ENCODE measurements at places on chromosomes 6 and 20.

- no peak for DNase-seq
Measured at GRCh38 chr6:20705741-20706140, 171.5 kb downstream of the CDKAL1 start.

GRCh38 chr20:12914804-12915203 lies 94.0 kb upstream of the SPTLC3 start:
- no peak for DNase-seq

- no peak for DNase-seq
Measured at GRCh38 chr20:7137395-7138151, 370.1 kb downstream of the BMP2 start.

- no peak for DNase-seq
Measured at GRCh38 chr6:132498638-132499037, 14.3 kb downstream of the STX7 start.

DNA sequence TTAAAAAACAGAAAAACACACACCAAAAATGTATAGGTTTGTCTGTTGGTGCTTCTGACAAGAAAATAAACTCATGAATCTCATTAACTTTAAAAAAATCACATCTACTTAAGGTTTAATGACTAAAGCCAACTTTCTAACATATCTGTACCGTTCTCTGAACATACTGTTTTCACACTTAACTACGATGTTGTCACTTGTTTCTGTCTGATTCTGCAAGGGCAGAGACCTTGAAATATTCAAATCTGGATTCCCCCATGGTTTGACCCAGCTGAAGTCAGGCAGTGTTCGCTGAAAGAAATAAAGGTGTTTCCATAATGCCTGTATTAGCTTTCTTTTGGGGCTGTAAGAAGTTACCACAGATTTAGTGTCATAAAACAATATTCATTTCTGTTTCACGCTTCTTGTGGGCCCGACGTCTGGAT lies 2.7 kb upstream of the ASXL1 start:
- DNase-seq: no peak

- DNase-seq: no peak
Measured at GRCh38 chr6:101700655-101701054, 307.1 kb downstream of the GRIK2 start.

GRCh38 chr6:64293298-64293697 lies 657.7 kb downstream of the PHF3 start:
- no peak for DNase-seq

DNA sequence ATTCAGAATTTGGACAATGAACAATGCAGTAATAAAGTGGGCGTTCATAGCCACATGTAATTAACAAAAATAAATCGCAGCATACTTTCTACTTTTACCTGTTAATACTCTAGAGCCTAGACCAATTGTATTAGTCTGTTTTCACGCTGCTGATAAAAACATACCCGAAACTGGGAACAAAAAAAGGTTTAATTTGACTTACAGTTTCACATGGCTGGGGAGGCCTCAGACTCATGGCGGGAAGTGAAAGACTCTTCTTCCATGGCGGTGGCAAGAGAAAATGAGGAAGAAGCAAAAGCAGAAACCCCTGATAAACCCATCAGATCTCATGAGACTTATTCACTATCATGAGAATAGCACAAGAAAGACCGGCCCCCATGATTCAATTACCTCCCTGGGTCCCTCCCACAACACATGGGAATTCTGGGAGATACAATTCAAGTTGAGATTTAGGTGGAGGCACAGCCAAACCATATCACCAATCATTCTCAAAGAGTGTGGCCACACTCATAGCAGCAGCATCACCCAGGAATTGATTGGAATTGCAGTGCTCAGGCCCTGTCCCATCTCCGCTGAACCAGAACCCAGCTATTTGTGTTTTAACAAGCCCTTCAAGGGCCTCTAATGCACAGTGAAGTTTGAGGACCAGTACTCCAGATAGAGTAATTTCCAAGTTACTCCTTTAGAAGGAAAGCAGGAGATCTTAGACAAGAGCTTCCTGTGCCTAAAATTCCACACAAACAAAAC lies 650.0 kb downstream of the KIF16B start:
- no peak for DNase-seq

DNA sequence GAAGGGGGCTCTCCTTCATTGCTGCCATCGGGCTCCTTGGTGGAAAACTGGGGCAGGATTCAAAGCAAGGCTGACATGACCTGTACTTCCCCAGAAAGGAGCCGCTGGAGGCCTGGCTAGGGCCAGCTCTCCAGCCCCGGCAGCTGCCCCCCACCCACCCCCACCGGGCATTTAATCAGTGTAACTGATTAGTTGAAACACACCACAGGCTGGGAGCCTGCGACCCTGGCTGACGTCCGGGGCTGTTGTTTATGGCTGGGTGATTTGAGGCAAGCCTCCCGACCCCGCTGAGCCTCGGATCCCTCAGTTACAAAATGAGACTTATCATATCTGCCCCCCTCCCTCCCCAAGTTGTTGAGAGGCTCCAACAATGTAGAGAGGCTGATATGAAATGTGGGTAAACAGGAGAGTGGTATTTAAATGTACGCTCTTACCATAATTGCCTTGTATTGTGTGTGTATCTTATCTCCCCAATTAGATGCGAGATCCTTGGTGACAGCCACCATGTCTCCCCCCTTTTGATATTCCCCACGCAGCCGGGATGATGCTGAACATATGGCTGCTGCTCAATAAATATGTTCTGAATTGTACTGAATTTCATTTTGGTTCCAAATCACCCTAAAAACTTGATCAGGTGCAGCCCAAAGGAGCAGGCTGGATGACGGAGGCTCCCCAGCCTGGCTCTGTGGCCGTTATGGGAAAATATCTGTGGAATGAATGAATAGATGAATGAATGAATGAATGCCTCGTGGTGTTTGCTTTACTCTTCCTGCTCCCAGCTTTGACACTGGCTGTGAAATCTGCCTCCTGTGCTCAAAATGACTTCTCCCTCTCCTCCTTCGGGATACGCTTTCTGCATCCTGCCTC lies 31.8 kb upstream of the APCDD1L start:
- DNase-seq: peak; percentile 41

- DNase-seq: peak; percentile 42
Measured at GRCh38 chr20:34010405-34010931, 16.8 kb downstream of the RALY start.

- DNase-seq: no peak
Measured at GRCh38 chr6:152295920-152296319, 341.2 kb downstream of the SYNE1 start.

DNA sequence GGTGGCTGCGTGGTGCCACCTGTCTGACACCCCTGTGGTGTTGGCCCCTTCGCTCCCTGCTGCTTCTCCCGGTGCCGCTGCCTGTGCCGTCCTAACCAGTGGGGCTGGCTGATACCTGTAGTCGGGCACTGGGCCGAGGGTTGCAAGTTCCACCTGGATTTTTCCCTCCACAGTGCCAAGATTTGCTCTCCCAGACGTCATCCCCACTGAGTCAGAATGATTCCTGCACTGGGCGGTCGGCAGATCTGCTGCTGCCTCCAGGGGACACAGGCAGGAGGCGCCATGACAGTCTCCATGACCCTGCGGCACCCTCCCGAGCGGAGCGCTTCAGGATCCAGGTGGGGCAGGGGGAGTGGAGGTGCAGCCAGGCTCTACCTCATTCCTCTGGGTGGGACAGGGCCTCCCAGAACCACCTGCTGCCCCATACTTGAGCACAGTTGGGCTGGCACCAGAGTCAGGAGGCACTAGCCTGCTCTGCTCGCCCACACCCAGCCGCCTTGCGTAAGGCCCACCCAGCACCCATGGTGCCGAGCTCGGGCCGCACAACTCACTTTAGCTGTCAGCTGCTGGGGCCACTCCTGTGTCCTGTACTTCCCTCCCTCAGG lies 60.2 kb downstream of the TCP11 start:
- no peak for DNase-seq

GRCh38 chr20:21125849-21126580 lies at the start of gene KIZ:
KIZ (plus strand) TSS chr20:21126082; CDS start chr20:21126116, 34 bp downstream.
- peak; percentile 92 for DNase-seq

DNA sequence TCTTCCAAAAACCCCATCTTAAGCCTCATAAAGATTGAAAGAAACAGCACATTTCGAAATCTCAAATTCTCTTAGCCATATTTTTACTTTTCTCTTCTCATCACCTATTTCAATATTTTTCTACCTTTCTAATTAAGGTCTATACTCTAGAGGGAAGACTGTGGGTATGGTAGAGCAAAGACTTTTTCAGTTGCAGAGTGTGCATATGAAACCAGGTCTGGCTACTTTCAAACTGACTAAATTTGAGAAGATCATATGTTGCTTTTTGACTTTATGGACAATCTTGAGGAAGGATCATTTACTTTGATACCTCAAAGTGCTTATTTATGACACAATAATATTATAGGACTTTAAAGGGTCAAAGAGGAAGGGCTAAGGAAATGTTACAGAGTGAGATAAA lies 20.7 kb downstream of the FILIP1 start:
- DNase-seq: no peak

DNA sequence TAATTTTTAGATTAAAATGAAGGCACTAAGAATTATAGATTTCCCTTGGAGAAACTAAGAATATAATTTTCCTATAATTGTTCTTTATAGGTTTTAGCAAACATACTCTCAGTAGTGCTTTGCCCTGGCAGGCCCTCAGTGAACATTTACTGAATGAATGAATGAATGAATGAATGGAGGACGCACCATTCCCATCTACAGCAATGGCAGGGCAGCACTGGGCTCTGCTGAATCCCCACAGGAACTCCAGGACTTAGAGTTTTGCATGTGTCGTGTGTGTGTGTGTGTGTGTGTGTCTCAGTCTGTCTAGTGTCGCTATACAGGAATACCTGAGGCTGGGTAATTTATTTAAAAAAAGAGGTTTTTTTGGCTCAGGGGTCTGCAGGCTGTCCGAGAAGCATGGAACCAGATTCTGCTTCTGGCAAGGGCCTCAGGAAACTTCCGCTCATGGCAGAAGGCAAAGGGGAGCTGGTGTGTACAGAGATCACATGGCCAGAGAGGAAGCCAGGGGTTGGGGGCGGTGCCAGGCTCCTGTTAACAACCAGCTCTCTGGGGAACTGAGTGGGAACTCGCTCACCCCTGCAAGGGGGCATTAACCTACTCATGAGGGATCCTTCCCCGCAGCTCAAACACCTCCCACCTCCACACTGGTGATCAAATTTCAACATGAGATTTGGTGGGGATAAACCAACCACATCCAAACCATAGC lies 20.1 kb downstream of the RNASET2 start:
- DNase-seq: no peak

GRCh38 chr20:19926591-19926990 lies 90.6 kb upstream of the NAA20 start:
- DNase-seq: no peak

DNA sequence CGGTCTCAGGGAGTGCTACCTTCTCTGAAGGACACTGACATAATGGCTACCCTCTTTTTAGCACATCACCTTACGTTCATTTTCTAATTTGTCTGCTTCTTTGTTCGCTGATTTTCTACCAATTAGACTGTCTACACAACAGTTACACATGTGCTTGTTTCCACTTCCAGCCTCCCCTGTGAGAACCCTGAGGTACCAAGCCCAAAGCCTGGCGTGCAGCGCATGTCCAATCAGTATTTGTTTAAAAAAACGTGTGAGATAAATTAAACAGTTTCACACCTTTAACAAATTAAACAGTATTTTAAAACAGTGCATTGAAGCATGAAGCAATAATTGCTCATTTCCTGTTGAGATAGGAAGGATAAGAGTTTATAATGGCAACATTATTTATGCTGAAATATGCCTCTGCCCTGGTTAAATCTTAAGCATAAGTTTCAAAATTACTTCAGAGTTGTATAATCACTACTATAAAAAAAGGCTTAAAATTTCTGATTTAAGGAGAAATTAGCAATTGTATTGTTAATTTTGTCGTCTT lies 88.9 kb downstream of the MAP3K5 start:
- peak; percentile 57 for DNase-seq

- no peak for DNase-seq
Measured at GRCh38 chr6:150915880-150916265, 50.4 kb downstream of the MTHFD1L start.

- DNase-seq: peak; percentile 37
Measured at GRCh38 chr20:15716256-15716655, 857.0 kb downstream of the KIF16B start.

DNA sequence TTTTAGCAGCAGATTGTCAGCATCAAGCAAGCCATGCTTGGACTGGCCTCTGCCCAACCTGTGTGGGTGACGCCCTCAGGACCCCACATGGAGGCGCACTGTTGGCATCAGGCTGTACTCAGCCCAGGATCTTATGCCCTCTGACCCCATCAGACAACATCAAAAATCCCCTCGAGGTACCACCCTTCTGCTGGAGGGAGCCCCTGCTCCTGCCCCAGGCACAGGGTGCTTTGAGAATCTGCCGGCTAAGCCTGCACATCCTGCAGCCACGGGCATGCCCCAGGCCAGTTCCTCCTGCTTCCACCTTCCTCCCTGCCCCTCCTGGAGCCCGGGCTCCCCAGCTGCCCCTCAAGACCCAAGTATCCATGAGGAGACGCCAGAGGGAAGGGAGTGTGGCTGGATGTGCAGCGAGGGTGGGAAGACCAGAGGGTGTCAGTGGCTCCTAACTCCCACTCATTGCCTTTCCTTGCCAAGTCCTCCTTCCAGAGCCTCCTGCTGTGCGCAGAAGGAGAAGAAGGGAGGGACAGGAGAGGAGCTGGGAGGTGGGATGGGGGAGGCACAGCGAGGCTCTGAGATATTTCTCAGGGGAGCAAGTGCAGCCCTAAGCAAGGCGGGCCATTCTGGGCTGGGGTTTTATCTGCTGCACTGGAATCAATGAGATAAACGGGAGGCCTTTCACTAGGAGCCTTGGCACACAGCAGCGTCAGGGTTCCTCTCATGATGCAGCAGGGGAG lies 77.4 kb upstream of the CST7 start:
- no peak for DNase-seq

DNA sequence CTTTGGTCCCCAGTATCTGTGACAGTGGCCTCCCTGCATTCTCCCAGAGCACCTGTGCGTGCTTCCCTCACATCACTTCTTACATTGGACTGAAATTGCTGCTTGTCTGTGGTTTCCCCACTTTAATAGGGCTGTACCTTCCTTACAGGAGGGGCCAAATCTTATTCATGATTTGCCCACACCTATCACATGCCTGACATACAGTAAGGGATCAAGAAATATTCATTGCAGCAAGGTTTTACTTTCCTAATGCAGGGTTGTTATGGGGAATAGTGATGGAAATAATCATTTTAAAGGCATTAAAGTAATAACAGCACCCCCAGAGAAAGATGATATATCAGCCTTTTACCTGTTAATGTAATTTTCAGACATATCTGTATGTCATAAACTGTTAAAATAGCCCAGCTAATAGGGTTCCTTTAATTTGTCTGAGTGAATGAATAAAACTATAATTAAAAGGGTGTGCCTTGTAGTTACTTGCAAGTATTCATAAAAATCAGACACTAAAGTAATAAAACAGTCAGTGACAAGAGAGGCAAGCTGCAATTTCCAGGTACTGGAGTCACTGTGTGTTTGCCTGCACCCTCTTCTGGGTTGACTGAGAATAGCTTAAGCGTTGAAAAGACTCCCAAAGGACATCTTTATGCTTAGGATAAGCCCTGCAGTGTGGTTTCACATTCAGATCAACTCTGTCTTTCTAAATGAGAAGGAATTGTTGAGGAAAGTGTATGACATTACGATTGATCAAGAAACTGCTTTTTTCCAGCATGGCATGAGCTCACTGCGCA lies 182.7 kb downstream of the PHACTR1 start:
- DNase-seq: peak; percentile 36

- no peak for DNase-seq
Measured at GRCh38 chr6:21666201-21666691, 72.7 kb downstream of the SOX4 start.

- DNase-seq: no peak
Measured at GRCh38 chr6:3517350-3517749, 60.5 kb upstream of the SLC22A23 start.
